Cardiac ventricle fibroblast (primary cell): ENCODE measurements at places on chromosomes 4 and X. TPM values are rescaled to one million over a fixed set of nuclear protein-coding genes. Genes with fewer than 3 reads are reported as not detected.

CDS1 gene
- total RNA-seq = 0.24 and 0.56 TPM in 2 replicates

XAGE2 gene
- not detected in 2 replicates for total RNA-seq

STS gene
- 7.5 and 8.0 TPM in 2 replicates for total RNA-seq

FRMPD4 gene
- total RNA-seq = 0.49 and 0.69 TPM in 2 replicates

NHSL2 gene
- 1.8 and 3.2 TPM in 2 replicates for total RNA-seq

NDP gene
- 0.31 and 1.4 TPM in 2 replicates for total RNA-seq

ITIH6 gene
- total RNA-seq = not detected in 2 replicates

BEX2 gene
- not detected in 2 replicates for total RNA-seq

BMX gene
- 0.15 TPM in 1 of 2 replicates, not detected in the other for total RNA-seq

TRIM61 gene
- 1.6 and 2.7 TPM in 2 replicates for total RNA-seq

IDH3G gene
- total RNA-seq = 82.2 and 117 TPM in 2 replicates

IL1RAPL1 gene
- total RNA-seq = 0.06 and 0.29 TPM in 2 replicates

F8A3 gene
- total RNA-seq = 9.4 TPM in 1 of 2 replicates, not detected in the other

PCDH7 gene
- 28.4 and 30.1 TPM in 2 replicates for total RNA-seq

ARMCX4 gene
- 2.5 and 3.3 TPM in 2 replicates for total RNA-seq

CDKL2 gene
- not detected in 2 replicates for total RNA-seq

MXRA5 gene
- total RNA-seq = 2.6 TPM in 2 replicates

NAT8L gene
- 0.39 and 1.6 TPM in 2 replicates for total RNA-seq

NAAA gene
- total RNA-seq = 14.9 and 26.0 TPM in 2 replicates

VGLL1 gene
- total RNA-seq = not detected in 2 replicates

PTPN13 gene
- 11.2 and 14.3 TPM in 2 replicates for total RNA-seq

IL3RA gene
- total RNA-seq = 2.8 TPM in 1 of 2 replicates, not detected in the other

NSDHL gene
- total RNA-seq = 18.3 and 20.3 TPM in 2 replicates

NMU gene
- total RNA-seq = not detected in 2 replicates

TRIML1 gene
- not detected in 2 replicates for total RNA-seq

RAB9B gene
- total RNA-seq = 0.83 and 1.7 TPM in 2 replicates

HSFX3 gene
- total RNA-seq = not detected in 2 replicates

FAM47A gene
- not detected in 2 replicates for total RNA-seq

BOD1L1 gene
- 20.5 and 21.2 TPM in 2 replicates for total RNA-seq

HSFX1 gene
- total RNA-seq = 0.24 and 0.56 TPM in 2 replicates

GSX2 gene
- not detected in 2 replicates for total RNA-seq

SSX1 gene
- total RNA-seq = not detected in 2 replicates
